ENCODE measurements at places on chromosomes 12 and 14.

GRCh38 chr14:58699681-58700205 is 62.0 kb downstream of the DACT1 start:
- DNase-seq: no peak

DNA sequence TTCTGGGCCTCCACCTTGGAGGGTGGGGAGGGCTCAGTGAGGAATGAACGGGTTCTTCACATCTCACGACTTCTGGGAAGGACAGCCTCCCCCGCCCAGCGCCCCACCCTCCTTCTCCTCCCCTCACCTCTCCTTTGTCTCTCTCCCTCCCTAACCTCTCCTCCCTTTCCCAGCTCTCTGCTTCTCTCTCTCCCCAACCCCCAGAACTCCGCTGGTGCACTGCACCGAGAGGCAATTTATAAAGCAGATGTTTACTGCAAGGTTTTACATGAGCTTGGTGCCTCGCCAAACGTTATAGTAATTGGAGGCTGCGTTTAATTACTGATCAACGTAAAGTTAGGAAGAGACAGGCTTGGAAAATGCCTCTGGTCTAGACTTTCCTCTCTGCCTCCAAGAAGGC is 42.9 kb upstream of the FAM222A start:
- DNase-seq: no peak

- DNase-seq: no peak
These were observed 76.6 kb downstream of the TUNAR start for GRCh38 chr14:95953111-95953724.

DNA sequence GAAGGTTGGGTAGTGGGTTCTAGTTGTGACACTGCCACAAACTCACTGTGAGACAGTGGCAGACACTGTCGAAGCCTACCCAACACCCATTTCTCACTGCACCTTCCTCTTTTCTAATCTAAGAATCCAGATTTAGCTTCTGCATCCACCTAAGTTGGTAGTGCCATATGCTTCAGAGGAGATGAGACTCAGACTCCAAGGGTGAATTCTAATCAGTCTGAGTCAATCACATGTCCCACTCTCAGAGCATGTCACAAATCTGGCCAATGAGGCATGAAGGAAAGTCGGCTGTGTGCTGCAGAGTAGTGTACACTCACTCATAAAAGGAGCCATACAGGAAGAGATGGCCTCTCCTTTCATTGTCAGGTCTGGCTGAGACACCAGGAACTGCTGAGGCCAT is 102.1 kb upstream of the RAP1B start:
- no peak for DNase-seq

DNA sequence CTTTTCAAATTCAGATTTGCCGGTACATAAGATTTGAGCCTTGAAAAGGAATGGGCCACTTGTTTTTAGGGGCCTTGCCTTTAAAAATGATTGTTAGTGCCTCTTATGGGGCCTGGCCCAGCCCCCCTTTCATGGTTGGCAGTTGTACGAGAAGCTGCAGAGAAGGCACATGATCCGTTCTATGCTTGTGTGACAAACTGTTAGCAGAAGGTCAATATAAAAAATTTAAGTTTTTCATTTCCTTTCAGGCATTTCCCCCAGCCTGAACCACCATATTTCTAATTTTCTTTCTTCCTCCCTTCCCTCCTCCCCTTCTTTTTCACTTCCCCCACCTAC is 119.1 kb downstream of the PLXNC1 start:
- no peak for DNase-seq

- peak; percentile 13 for DNase-seq
These were observed 9.0 kb upstream of the MLEC start for GRCh38 chr12:120677765-120678473.

GRCh38 chr12:92911339-92911738 is 17.8 kb downstream of the EEA1 start:
- no peak for DNase-seq

- DNase-seq: no peak
These were observed 13.5 kb upstream of the GTF2A1 start for GRCh38 chr14:81234278-81234677.

DNA sequence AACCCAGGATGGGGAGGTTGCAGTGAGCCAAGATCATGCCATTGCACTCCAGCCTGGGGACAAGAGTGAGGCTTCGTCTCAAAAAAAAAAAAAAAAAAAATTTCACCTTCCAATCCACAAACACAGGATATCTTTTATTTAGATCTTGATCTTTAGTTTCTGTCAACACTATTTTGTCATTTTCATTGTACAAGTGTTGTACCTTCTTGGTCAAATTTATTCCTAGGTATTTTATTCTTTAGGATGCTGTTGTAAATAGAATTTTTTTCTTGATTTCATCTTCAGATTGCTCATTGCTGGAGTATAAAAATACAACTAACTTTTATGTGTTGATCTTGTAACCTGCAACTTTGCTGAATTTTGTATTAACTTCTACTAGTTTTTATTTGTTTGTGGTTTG is 60.8 kb downstream of the ARHGAP5 start:
- DNase-seq: no peak

- peak; percentile 81 for DNase-seq
These were observed 1.4 kb upstream of the NPFF start for GRCh38 chr12:53508534-53509170.

DNA sequence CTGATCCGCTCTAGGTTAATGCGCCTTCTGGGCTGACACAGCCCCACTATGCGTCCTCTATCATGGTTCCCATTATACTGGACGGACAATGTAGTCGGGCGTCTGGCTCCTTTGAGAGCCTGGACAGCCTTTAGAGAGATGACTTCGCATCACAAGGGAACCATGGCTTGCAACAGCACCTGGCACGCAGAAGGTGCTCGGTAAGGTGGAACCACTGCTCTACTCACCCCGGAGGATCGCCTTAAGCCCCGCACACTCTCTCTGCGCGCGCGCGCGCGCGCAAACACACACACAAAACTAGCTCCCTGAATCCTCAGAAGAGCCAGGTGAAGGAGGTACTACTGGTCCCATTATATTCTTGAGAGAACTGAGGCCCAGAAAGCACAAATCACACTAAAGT is 7.1 kb downstream of the MAP3K12 start:
- no peak for DNase-seq

DNA sequence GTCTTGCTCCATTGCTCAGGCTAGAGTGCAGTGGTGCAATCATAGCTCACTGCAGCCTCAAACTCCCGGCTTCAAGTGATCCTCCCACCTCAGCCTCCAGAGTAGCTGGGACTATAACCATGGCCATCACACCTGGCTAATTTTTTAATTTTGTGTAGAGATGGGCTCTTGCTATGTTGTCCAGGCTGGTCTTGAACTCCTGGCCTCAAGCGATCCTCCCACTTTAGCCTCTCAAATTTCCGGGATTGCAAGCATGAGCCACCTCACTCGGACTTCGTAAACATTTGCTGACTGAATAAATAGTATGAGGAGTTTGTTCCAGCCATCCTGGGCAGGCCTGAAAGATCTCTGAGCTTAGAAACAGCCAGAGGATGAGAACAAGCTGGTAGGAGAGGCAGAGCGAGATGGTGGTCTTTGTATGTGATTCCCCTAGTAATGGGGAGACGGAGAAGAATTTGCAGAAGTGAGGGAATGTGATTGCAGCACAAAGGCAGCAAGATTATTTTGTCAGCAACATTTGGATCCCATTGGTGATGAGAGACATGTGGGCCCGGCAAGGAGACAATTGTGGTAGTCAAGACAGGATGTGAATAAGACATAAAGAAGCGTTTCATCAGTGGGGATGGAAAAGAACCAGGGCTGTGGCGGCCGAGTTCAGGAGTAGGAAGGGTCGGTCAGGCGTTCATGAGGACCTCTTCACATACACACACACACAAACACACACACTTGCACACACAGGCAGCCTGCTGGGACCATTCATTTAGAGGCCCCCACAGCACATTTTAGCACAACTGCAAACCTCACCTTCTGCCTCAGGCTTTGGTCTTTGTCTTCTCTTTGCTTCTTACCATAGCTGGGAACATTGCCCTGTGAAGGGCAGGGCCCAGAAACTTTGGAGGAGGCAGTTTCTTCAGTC is 155.5 kb downstream of the ZFP36L1 start:
- DNase-seq: no peak

GRCh38 chr12:67697443-67697842 is 48.9 kb downstream of the DYRK2 start:
- no peak for DNase-seq

GRCh38 chr12:95118138-95118787 is 44.8 kb upstream of the NR2C1 start:
- DNase-seq: no peak

DNA sequence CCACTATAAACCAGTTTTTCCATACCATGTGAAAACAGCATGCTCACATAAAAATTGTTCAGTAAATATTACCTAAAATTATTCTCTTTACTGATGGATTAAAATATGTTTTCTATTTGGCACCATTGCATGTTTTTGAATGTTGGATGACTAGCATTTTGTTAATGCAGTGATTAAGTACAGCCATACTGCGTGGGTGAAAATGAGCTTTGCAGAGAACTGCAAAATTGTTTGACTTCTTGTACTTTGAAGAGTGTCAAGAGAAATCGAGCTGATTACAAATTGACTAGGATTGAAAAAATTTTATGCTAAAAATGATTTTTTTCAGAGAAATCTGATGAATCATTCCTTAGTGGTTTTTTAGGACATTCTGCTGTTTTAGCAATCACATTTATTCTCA is 452.9 kb downstream of the RPL10L start:
- no peak for DNase-seq

DNA sequence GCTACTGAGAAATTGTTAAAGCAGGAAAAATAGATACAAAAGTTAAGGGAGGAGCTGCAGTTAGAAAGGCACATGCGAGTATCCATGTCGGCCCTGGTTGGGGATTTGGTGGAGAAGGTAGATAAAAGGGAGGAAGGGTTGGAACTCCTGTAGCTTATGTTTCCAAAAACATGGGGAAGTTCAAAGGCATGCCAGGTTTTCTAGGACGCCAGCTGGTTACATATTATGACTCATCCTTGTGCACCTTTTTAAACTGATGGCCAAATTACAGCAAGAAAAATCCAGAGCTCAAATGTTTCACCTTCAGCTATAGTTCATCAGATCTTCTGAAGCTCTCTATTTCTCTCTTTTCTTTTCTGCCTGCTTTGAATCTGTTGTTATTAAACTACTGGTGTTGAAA is 13.2 kb upstream of the MAP4K5 start:
- no peak for DNase-seq

DNA sequence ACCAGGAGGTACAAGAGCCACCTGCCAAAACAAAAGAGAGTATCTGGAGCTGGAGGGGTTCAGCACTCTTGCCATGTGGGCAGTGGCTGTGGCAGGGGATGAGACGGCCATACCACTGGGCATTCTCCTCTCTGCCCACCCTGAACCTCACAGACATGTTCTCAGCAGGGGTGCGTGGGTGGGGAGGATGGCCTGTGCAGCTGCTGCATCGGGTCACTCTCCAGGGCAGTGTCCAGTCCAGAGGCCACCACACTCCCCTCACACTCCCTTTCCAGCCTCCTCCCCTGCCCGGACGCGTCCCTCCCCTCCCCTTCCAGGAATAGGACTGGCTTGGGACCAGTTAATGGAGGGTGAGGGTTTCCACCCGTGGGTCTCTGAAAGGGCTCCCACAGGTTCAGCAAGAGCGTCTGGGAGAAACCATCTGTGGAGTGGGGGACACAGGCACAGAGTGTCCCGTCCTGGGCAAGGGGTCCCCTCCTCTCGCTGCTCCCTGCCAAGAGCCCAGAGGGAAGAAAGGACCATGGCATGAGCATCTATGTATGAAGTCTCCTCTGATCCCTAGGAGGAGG is 501 bp downstream of the C1R start:
- no peak for DNase-seq

GRCh38 chr14:38721822-38722431 is 381.1 kb downstream of the SEC23A start:
- DNase-seq: peak; percentile 12

- DNase-seq: no peak
These were observed 46.2 kb downstream of the WIF1 start for GRCh38 chr12:65074932-65075331.

DNA sequence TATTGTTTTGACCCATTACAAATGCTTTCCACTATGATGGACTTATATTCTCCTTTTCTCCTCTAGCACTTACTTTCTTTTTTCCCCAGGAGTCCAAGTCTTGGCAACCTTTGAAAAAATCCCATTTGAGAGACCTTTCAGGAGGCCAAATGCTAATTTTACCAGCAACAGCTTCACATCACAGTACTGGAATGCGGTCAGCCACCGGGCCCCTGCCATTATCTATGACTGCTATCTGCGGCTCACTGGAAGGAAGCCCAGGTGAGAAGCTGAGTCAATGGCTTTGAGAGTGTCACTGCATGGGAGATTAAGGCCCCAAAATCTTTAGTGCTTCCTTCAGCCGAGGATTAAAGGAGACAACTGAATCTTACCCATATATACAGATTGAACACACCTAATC is 64.2 kb downstream of the ERGIC2 start:
- DNase-seq: no peak

DNA sequence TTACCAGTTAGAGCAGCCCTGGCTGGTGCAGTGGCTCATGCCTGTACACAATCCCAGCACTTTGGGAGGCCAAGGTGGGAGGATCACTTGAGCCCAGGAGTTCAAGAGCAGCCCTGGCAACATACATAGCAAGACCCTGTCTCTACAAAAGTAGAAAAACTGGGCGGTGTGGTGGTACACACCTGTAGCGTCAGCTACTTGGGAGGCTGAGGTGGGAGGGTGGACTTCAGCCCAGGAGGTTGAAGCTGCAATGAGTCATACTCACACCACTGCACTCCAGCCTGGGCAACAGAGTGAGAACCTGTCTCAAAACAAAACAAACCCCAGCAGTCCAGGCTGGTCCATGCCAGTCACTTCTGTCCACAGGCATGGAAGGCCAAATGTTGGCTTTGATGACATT is 7.4 kb downstream of the COX14 start:
- no peak for DNase-seq

- no peak for DNase-seq
These were observed 76.3 kb downstream of the CCDC88C start for GRCh38 chr14:91341334-91341733.

DNA sequence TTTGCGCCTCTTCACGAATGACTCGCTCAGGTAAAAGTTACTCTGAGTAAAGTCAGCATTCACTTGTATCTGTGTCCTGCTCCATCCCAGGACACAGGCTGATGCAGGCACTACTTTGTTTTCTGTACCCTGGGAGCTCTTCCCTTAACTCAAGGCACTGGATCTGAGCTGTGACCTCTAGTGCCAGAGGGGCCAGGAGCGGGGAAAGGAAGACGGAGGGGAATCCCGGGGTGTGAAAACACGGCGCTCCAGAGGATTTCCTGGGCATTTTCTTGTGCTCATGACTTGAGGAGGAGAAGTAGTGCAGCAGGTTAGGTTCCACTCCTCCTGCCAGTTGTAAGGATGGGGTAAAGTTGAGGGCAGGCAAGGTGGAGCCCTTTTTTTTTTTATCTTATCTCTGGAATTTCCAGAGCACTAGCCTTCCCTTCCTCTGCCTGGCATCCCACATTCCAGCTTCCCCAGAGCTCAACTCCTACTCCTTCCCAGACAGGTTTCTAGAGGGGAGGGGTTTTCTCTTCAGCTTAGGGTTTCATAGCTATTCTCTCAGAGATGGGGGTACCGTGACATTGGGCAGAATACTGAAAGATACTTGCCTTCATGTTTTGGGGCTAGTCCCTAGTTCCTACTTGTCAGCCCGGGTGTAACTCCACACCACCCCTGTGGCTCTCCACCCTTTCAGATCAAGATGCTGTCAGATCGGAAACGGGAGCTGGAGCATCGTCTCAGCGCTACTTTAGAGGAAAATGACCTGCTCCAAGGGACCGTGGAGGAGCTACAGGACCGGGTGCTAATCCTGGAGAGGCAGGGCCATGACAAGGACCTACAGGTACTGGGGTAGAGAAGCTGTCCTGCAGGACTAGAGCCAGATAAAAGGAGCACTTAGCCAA is 52.3 kb downstream of the RAB35 start:
- no peak for DNase-seq

Measured in activated naive CD8-positive, alpha-beta T cell treated with anti-CD3 and anti-CD28 coated beads for 36 hours (primary cell).